ENCODE measurements at places on chromosomes 1 and 21. TPM values are rescaled to one million over a fixed set of nuclear protein-coding genes. Genes with fewer than 3 reads are reported as not detected.

- no peak for DNase-seq
Observed at GRCh38 chr1:116855773-116856201, 53.9 kb upstream of the PTGFRN start.

GRCh38 chr1:85339089-85339488 is 62.7 kb upstream of the BCL10 start:
- no peak for DNase-seq

- no peak for DNase-seq
Observed at GRCh38 chr1:183812128-183812527, 7.2 kb downstream of the RGL1 start.

The OR10J1 gene
- total RNA-seq, result not detected

- DNase-seq, result no peak
Observed at GRCh38 chr1:185646202-185646683, 87.9 kb upstream of the HMCN1 start.

The CRYAA gene
- not detected for total RNA-seq

GRCh38 chr1:153750026-153750995 is 22.5 kb downstream of the INTS3 start:
- DNase-seq, result peak; percentile 77

DNA sequence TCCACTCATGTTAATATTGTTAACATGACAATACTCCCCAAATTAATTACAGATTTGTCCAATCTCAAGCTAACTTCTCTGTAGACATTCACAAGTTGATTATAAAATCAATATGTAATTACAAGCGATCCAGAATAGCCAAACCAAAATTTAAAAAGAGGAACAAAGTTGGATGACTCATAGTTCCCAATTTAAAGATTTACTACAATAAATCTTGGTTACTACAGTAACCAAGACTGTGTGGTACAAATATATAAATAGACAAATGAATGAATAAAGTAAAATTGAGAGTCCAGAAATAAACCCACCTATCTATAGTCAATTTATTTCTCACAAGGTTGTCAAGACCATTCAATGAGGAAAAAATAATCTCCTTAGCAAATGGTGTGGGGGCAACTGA is 7.1 kb upstream of the KRTAP10-4 start:
- DNase-seq, result no peak

DNA sequence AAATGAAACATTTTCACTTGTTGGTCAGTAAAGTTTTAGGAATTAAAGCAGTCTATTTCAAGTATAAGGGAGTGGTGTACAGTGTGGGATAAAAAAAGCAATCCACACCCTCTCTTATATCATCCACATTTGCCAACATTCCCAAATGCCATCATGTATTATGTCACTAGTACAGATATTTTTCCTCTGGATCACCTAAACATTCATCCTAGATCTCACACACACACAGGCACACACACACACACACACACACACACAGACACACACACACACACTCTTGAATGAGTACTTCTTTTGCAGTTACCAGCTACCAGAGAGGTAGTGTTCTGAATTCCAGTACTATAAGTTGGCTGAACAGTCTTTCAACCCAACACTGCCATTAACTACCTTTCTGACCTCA is 1369.1 kb upstream of the ADGRL4 start:
- no peak for DNase-seq

The HPCAL4 gene
- 1.1 TPM for total RNA-seq

- peak; percentile 90 for DNase-seq
Observed at GRCh38 chr1:32200226-32201010, at the start of gene CCDC28B. Gene CCDC28B, plus strand, starts transcription at chr1:32200595. Its CDS starts 1,341 bp downstream, at chr1:32201936.

DNA sequence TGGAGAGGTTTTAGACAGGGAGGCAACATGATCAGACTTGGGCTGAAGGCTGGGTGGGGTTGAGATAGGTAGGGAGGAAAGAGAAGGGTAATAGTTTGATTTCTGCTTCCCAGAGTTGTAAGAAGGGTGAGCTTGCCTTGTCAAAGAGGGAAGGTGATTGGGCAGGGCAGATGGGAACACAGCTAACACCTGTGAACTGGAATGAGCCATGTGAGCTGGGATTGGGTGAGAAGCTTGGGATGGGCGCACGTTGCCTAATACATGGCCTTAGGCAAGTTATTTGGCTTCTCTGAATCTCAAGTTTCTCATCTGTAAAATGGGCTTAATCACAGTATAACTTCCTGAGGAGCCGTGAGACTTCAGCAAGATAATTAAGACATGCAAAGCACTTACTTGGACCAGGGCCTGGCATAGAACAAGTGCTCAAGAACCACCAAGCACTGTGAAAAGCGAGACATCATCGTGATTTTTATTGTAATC is 33.8 kb upstream of the ID3 start:
- DNase-seq, result no peak

GRCh38 chr21:42214921-42215320 is 4.0 kb upstream of the ABCG1 start:
- no peak for DNase-seq

DNA sequence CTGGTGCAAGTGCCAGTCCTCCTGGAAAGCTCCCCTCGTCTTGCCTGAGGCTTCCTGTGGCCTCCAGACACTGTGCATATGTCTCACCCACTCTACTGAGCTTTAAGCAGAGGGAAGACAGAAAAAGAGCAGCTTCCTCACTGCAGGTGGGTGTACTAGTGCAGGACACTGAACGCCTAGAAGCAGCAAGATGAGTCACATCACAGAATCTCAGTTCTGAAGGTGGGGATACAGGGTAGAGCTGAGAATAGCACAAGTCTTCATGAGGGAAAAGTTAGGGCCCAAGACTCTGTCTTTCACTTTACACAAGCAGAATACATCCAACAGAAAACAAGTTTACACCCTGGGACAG is 37.4 kb downstream of the PCAT6 start:
- no peak for DNase-seq

DNA sequence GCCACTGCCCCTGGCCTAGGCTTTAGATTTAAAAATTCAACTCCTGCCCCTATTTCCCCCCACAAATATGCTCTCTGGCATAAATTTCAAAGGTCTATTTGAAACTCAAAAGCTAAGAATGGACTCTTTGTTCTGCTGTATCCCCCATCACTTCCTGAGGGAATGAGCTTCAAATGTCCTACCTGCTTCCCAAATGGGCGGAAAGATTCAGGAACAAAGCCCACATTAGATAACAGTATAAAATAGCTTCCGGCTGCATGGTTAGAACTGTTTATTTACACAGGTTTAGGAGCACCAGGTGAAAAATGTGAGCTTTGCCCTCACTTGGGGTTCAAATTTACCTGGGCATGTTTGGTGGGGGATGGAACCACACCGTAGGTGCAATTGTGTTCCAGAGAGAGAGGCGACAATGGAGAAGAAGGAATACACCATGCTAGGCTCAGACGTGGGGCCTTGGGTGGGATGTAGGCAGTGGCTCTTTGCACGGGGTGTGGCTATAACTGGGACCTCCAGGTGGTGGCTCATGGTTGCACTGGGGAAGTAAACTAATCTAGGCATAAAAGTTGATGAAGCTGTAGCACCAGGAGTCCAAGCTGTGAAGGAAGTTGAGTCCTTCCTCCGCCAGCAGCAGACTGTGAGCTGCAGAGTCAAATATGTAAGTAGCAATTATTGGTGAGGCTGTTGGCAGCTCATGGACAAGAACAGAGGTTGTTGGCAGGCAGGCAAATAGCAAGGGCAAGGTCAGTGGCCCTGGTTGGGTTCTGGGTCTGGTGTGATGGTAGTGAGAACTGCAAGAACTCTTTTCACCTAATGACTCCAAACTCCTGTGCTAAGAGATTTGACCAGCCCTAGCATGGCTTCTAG is 41.5 kb upstream of the SRSF10 start:
- no peak for DNase-seq

Measured in sigmoid colon (tissue), 7 donors.